ENCODE measurements at places on chromosomes 12 and 14.

- peak; percentile 79 for DNase-seq
Observed at GRCh38 chr14:51989293-51990234, at the start of gene RTRAF. TSS of gene RTRAF (plus strand) at chr14:51989546. CDS start at chr14:51989640, 94 bp downstream.

GRCh38 chr12:32489070-32489469 lies 89.7 kb downstream of the FGD4 start:
- DNase-seq, result no peak

DNA sequence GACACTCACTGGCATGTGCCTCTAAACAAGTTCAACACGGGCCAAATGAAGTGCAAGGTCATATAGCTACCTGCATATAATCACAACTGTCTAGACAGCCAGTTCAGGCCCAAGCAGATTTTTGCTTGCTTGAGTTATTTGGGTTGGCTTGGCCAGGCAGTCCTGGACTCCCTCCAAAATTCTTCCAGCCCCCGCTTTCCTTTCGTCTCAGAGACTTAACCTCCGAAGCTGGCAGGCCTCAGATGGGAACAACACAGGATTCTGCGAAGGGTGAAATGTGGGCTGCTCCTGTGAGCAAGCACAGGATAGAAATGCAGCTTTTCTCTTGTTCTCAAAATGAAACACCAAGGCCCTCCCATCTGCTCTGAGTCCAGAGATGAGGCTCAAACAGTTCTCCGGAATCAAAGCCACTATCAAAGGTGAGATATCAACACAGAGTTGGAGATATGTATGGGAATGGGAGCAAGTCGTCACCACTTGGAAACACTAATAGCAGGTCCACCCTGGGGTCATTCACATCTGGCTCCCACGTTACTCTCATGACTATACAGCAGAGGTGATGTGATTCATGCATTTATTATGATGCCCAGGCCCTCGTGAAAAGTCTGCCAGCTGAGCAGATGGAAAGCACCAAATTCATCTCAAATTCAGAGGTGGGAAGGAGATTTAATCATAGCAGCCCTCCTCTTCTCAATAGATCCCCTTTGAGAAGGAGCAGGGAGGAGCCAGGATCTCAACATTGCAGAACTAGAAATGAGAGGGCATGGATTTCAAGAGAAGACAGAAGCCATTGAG lies 389.8 kb downstream of the NUAK1 start:
- no peak for DNase-seq

DNA sequence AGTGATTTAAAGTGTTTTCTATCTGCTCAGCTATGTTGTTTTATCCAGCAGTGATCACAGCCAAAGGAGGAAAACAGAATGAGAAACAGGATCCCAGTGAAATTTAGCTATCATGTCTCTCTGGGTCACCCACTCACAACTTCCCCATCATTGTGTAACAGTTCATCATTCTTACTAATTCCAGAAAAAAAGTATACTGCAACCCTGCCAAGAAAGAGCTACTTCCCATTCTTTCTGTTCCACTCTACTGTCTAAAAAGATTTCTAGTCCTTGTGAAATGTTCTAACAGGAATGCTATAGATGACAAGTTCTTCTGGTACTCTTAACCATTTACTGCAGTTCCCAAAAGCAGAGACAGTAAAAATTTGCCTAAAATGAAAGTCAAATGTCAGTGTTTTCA lies 39.2 kb upstream of the CD163 start:
- DNase-seq, result no peak

DNA sequence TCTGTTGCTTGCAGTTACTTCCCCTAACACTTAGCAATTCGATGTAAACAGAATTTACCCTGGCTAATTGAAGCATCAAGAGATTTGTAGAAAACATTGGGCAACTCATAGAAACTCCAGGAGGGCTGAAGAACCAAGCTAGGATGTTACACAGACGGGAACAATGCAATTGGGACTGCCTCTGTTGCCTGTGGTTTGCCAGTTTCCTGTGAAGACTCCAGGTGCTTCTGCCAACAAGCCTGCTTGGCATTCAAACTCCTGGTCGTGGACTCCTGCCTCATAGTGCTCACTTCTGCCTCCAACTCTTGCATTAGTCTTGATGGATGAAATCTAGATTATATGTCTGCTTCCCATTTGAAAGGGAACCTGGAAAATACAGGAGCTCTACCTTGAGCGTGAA lies 246.0 kb downstream of the BMP4 start:
- DNase-seq, result no peak

GRCh38 chr12:130401703-130402102 lies 64.0 kb downstream of the PIWIL1 start:
- no peak for DNase-seq

DNA sequence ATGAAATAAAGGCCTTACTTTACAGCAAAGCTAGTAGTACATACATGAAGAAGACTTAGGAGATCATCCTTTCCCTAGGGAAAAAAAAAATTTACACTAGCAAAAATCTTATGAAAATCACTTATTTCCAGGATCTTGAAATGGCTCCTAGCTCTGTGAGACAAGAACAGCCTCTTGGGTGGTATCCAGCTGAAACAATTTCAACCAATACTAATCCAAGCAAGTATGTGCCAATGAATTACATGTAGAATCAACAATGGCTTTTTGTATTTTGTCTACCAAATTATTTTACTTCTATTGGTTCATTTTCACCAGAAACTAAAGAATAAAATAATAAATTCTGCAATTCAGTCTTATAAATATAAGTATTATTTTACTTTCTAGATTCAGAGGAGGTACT lies 2.7 kb upstream of the SLCO1A2 start:
- DNase-seq, result no peak

DNA sequence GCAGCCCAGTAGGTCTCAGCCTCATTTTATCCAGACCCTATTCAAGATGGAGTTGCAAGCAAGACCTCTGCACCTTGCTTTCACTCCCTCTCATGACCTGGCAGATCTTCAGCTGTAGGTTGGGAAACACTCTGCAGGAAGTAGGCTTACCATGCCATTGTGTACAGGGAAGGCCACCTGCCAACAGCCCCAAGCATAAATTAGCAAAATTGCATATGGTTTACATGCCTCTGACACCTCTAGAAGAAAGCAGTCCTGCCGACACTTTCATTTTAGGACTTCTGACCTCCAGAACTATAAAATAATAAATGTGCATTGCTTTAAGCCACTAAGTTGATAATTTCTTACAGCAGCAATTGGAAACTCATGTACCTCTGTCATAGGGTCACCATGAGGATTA lies 96.9 kb downstream of the SLC15A4 start:
- no peak for DNase-seq

DNA sequence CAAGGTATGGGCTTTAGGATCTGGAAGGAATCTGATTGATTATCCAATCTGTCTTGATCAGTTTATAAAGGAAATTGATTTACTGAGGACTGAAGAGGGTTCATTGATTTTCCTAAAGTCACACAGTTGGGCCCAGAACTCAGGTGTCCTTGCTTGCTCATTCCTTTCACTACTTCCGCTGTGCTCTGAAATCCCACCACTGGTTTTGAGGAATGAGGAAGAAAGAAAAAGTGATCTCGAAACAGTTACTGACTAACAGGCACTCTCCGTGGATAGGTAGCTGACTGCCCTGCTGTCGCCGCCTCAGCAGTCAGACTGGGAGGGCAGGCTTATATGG lies at the start of gene FITM1:
Gene FITM1, plus strand, starts transcription at position 280 of the 337 bp plus-strand sequence. CDS start 905 bp downstream, outside the sequence.
- DNase-seq, result no peak

GRCh38 chr12:21913823-21914222 lies 27.4 kb downstream of the ABCC9 start:
- DNase-seq, result no peak

DNA sequence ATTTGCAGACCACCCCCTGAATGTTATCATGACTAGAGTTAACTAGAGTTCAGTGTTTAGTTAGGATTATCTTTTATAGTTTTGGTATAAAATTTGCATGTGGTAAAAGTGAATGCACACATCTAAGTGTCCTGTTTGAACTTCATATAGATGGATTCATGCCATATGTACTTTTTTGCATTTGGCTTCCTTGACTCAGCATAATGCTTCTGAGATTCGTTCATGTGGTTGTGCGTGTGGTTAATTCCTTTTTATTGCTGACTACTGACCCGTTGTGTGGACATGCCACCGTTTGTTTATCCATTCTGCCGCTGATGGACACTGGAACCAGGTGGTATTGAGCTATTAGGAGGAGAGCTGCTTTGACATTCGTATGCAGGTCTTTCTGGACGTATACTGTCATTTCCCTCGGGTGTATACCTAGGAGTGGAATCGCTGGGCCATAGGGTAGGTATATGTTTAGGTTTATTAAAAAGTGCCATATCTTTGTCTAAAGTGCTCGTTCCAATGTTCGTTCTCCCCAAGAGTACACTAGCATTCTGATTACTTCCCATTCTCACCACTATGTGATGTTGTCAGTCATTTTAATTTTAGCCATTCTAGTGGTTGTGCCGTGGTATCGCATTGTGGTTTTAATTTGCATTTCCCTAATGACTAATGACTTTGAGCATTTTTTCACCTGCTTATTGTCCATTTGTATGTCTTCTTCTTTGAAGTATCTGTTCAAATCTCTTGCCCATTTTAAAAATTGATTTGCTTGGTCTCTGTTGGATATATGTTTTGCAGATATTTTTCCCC lies 37.7 kb downstream of the RIN3 start:
- no peak for DNase-seq

DNA sequence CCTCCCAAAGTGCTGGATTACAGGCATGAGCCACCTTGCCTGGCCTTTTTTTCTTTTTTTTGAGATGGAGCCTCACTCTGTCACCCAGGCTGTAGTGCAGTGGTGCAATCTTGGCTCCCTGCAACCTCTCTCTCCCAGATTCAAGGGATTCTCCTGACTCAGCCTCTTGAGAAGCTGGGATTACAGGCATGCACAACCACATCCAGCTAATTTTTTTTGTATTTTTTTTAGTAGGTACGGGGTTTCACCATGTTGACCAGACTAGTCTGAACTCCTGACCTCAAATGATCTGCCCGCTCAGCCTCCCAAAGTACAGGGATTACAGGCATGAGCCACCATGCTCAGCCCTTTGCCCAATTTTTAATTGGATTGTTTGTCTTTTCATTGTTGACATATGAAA lies 58.0 kb downstream of the SINHCAF start:
- DNase-seq, result no peak

GRCh38 chr12:32397696-32398095 lies 1.7 kb upstream of the FGD4 start:
- no peak for DNase-seq

- no peak for DNase-seq
Observed at GRCh38 chr12:1510056-1510812, 84.1 kb downstream of the FBXL14 start.
